Stimulated activated CD4-positive, alpha-beta T cell treated with anti-CD3 and anti-CD28 coated beads, Interleukin-4, amount 100 ng/mL, for 1 hour (primary cell): ENCODE measurements at places on chromosomes 12 and 14.
A peak's percentile ranks its signal among the peaks of the same experiment; 100 is the strongest.

DNA sequence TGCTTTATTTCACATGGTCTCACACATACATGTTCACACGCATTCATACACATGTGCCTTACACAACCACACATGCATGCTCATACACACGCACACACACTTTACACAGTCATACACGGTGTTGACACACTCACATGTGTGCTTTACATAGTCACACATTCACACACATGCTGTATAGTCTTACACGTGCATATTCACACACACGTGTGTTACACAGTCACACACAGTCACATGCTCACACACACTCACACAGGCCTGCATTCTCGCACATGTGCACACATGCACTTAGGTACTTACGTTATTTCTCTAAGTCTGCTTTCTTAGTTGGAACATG, 18.0 kb upstream of the PLEKHG3 start:
- no peak for DNase-seq

- no peak for DNase-seq
Observed at GRCh38 chr14:61927060-61927459, 164.8 kb downstream of the SNAPC1 start.

DNA sequence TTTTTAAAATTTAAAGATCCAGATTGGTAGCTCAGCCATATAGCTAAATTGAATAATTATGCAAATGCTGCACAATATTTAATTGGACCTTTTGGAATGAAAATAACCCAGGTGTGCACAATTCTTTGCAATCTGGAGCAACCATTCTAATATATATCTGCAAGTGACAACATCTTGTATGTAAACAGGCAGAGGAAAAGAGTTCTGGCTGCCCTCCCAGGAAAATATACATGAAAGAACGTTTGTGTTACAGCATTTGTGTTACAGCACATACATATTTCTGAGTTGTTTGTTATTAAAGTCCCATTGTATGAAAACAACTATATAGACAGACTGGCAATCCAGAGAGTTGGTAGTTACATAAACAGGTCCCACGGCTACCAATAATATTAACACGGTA, 377.5 kb downstream of the DIO2 start:
- no peak for DNase-seq

GRCh38 chr14:23903442-23903841, 50.1 kb upstream of the DHRS4 start:
- no peak for DNase-seq

DNA sequence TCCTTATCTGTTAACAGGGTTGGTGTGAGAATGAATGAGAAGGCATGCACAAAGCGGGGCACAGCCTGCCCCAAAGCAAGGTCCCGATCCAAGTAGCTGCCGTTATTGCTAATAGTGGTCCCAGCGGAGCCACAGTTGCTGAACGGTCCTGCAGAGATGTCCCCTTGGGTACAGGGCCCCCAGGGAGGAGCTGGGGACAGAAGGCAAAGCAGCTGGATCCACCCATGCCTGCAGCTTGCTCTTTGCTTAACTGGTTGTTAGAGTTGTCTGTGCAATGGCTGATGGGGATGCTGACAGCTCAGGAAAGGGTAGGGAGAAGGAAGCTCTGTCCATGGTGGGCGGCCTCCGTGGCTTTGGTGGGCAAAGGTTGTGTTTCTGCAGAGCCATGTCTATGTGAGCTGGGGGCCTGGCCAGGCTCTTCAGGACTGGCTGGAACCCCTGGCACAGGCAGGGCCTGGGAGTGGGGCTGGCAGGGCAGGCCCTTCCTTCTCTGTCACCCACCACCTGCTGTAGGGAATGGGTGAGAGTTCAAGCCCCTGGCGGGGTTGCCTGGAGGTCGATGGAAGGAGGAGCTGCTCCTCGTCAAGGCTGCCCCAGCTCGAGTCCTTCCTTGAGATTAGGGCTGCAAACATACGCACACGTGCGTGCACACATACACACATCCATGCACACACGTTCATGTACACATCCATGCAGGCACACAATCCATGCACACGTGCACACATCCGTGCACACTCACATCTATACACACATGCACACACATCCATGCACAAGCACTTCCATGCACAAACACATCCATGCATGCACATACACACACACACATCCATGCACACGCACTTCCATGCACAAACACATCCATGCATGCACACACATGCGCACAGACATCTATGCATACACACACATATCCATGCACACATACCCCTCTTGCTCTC, 35.4 kb downstream of the NOC4L start:
- DNase-seq = no peak

DNA sequence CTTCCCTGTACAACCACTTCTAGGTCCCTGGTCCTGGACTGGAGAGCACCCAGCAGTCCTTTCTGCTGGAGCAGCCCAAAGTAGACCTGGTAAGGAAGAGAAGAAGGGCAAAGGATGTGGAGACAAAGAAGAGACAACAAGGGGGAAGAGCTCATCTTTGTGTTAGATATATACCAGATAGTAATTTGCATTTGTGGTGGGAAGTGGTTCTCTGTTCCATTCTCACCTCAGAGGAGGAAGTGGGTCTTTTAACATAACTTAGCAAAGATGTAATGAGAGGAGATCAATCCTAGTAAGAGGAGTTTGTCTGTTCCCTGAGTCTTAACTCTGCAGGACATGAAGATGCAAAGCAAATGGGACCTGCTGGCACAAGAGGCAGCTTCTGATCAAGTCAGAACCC, 8.0 kb downstream of the CCDC198 start:
- DNase-seq = no peak

DNA sequence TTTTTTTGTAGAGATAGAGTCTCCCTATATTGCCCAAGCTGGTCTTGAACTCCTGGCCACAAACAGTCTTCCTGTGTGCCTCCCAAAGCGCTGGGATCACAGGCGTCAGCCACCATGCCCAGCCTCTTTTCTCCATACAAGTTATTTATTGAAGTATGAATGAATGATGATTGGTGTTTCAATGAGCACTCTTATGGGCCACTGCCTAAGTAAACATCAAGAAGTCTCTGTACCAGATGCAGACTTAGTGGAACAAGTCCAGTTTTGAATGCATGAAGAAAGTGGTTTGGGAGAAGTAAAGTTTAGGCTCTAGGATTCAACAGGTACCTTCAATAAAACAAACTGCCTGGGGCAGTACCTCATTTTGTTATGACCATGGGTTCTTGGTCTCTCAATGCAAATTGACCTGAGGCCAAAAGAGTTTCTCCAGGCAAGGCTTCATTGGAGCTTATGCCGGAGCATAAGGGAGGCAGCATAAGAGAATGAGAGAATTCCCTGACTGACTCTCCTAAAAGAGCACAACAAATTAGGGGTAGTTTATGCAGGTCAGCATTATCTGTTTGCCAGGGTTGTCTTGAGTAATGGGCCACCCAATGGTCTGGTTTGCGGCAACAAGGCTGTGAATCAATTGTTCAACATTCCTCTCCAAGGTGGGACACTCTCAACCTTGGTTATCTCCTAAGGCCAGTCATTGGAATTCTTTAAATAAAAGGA, 1.1 kb upstream of the GMFB start:
- no peak for DNase-seq

DNA sequence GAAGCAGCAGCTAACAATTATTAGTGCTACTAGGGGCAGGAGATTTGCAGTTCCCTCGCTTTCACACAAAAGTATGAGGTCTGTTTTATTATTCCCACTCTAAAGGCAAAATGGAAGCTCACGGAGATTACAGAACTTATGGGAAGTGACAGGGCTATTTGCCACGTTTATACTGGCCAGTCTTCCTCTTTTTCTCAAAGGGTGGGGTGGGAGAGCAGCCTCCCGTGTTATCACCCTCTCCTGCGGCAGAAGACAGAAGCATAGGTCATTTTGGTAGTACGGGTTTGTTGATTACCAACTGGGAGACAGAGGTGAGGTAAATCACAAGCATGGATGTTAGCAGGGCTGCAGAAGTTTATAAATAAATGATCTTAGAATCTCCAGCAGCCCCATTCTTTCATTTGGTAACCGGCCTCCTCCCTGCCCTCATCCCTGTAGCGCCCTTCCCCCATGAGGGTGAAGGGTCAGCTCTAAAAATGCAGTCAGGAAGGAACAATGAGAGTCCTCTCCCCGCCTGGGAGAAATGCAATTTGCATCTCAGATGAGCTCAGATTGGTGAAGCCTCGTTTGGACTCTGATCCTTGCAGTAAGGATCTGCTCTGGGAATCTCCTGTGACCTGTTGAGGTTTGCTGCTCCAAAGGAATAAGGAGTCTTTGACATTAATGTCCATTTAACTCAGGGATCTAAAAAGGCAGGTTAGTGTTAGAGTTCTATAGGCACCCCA, 44.7 kb upstream of the SINHCAF start:
- no peak for DNase-seq

- no peak for DNase-seq
Observed at GRCh38 chr14:82731526-82731925, 1197.9 kb upstream of the SEL1L start.

GRCh38 chr12:101915841-101916240, 38.5 kb downstream of the DRAM1 start:
- DNase-seq = no peak

GRCh38 chr12:45304514-45305178, 88.8 kb downstream of the ANO6 start:
- DNase-seq = no peak

DNA sequence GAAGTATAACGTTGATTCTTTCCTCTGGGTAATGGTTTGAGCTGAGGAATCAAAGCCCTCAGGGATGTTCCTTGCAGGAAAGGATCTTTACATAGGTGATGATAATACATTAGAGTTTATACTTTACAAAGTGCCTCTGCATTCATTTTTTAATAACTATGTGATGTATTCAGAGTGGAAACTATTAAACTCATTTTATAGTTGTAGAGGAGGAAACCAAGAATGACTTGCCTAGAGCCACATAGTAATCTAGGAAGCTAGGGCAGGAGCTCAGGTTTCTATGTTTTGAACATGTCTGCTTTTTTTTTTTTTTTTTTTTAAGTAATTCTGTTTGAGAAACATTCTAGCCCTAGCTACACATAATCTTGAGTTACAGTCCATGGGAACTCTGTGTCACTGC, 117.3 kb downstream of the TXNDC16 start:
- no peak for DNase-seq

DNA sequence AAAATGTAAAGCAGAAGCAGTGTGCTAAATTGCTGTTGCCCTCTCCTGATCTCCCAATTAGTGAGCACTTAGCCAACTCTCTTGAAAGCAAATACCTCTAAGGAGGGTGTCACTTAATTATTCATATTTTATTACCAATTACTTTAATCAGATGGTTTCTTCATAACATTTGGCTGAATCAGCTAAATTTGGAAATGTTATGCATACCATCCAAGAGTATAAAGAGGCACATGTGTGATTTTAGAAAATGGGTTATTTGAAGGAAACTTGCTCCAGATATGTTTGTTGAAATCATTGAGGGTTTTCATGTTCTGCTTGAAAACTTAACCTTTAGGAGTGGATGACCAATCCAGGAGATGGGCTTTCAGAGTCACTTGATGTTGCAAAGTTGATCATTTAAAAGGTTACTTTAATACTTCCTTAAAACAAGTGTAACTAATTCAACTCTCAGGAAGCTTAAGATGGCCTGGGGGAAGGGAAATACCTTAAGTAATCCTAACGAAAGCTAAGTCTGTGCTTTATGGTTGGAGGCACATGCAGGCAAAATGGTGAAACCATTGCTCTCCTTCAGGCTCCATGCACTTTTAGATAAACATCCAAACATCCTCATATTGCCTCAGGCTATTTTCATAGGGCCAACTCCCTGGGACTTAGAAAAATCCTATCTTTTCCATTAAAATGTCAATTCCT, 434.5 kb downstream of the MDGA2 start:
- DNase-seq = no peak

GRCh38 chr12:57823908-57824640, 5.5 kb upstream of the AVIL start:
- no peak for DNase-seq

DNA sequence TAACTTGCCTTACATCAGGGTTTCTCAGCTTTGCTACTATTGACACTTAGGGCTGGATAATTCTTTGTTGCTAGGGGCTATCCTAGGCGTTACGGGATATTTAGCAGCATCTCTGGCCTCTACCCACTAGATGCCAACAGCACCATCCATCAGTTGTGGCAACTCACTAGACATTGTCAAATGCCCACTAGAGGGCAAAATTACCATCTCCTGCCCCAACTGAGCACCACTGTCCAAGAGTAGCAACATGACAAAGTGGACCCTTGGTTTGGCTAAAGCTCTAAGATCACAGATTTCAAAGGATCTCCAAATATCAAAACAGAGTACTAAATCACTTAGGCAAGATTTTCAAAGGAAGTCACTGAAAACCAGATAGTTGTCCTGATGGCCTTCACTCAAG, 251.7 kb upstream of the TBX3 start:
- DNase-seq = no peak

GRCh38 chr14:77124345-77125280, 17.0 kb downstream of the ZDHHC22 start:
- DNase-seq = peak; percentile 59

DNA sequence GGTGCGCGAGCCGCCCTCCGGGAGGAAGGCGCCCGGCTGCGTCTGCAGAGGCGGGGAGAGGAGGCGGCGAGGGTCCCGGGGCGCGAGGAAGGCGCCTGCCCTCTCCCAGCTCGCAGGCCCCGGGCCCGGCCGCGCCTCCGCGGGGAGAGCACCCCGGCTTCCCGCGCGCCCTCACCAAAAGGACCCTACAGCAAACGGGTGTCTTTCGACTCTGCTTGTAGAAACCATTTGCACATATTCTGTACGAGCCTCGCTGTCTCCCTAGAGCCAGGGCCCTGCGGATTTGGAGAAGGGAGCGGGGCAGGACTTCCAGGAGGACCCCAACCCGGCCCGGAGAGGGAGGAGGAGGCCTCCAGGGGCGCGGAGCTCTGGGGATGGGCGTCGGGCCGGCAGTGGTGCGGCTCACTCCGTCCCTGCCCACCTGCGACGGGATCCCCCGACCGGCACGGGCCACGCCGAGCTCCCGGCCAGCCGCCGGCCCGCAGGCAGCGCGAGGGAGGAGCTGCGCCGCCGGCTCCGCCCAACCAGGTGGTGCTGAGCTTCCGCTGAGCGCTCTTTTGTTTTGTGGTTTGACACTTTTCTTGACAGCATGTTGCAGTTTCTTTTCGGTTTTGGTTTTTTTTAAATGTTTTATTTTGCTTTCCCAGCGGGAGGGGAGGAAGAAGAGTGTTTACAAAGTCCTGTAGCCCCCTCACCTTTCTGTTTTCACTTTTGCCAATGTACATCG, 103.3 kb upstream of the FKBP4 start:
- DNase-seq = peak; percentile 46

DNA sequence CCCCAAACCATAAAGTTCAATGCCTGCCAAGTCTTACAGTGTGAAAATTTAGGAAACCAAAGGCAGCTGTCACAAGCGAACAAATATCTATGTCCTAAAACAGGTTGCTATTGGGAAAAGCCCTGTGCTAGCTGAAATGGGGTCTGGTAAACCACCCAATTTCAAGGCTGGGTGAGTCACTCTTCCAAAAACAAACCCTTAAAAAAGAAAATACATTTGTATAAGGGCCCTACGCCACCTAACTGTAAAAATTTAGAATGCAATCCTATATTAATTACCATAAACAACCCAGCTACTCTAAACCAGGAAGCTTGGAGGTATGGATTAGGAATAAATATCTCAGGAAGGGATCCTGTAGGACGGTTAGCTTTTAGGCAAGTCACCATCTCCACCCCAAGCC, 32.1 kb downstream of the PRMT8 start:
- DNase-seq = no peak

GRCh38 chr12:50110127-50110761, 1.8 kb upstream of the COX14 start:
- DNase-seq = no peak
